Astrocyte (in vitro differentiated cells and primary cell): ENCODE measurements at places on chromosomes 4 and X.

DNA sequence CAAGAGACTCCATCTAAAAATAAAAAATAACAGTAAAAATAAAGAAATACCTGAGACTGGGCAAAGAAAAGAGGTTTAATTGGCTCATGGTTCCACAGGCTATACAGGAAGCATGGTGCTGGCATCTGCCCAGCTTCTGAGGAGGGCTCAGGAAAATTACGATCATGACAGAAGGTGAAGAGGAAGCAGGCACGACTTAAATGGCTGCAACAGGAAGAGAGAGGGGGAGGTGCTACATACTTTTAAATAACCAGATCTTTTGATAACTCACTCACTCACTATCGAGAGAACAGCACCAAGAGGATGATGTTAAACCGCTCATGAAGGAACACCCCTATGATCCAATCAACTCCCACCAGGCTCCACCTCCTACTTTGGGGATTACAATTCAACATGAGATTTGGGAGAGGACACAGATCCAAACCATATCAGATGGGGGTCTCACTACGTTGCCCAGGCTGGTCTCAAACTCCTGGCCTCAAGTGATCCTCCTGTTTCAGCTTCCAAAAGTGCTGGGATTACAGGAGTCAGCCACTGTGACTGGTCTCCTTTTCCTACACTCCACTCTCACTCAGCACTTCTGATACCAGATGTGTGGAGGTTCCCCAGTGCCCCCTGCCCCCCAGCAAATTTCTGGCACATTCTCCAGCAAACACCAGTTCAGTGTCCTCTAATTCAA, 11.9 kb upstream of the ZNF157 start:
- DNase-seq: no peak

GRCh38 chrX:17555846-17556245, 180.8 kb downstream of the NHS start:
- no peak for DNase-seq

- no peak for DNase-seq
Observed at GRCh38 chr4:84875636-84876371, 90.7 kb downstream of the WDFY3 start.

- DNase-seq: no peak
Observed at GRCh38 chr4:22488106-22488505, 27.8 kb downstream of the ADGRA3 start.
